ENCODE measurements at places on chromosomes 5 and 9. TPM values are rescaled to one million over a fixed set of nuclear protein-coding genes. Genes with fewer than 3 reads are reported as not detected.

OCLN gene
- total RNA-seq, result 22.6 TPM

GRCh38 chr5:67817652-67818051 is 397.9 kb upstream of the PIK3R1 start:
- DNase-seq, result no peak

PCDHGA8 gene
- 3.3 TPM for total RNA-seq

GFM2 gene
- total RNA-seq, result 36.7 TPM

MEGF9 gene
- total RNA-seq, result 24.2 TPM

DNA sequence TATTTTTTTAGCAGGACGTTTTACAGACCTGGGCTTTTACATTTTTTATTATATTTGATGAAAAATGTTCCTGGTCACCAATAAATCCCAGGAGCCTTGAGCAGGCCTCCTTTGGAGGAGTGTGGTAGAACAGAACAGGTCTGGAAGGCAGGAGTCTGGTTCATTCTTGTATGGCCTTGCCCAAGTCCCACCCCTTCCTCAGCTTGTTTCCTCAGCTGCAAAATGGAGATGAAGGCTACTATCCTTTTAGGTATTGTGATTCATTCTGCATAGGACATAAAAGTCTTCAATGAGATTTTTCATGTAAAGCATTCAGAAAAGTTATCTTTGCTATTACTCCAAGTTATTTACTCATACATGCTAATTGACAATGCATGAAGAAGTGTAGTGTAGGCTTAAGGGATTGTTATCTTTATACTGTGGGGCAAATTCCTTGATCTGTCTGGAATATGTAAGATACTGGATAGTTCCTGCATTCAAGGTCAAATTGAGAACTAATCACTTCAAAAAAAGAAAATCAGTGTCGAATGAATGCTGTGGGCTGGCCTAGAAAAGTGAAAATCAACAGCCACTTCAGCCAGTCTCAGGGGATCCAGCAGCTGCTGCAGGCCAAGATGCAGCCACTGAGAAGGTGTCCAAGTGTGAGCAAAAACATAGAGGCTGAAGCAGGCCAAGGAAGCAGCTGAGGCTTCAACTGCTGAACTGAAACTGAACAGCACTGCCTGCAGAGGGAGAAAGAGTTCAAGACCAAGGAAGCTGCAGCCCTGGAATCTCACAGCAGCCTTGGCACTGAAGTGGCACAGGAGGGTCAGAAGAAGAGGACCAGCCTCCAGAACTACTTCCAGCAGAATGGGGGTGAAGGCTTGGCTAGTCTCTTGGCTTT is 15.5 kb upstream of the SLC36A3 start:
- no peak for DNase-seq

GRCh38 chr9:4424891-4425290 is 65.4 kb upstream of the SLC1A1 start:
- no peak for DNase-seq

- DNase-seq, result no peak
Measured at GRCh38 chr9:130196643-130197042, 24.4 kb downstream of the NCS1 start.

- no peak for DNase-seq
Measured at GRCh38 chr9:97908705-97909104, 13.6 kb downstream of the TRMO start.

DNA sequence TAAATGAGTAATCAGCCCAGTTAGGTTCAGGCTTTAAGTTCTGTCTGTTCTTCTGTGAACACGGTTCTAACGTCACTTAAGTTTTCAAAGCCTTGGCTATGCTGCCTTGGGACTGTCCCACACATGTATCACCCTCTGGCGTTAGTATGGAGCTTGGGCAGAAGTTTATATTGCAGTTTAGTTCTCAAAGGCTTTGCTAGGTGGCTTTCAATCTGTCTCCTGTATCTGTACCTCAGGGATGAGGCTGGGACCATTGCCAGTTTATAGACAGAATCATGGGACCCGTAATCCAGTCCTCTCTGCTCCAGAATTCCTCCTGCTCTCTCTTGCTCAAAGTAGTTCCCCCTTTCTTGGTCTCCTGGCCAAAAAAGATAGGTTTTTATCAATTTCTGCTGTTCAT is 12.1 kb downstream of the C9orf40 start:
- DNase-seq, result no peak

TMEM252 gene
- not detected for total RNA-seq

DNA sequence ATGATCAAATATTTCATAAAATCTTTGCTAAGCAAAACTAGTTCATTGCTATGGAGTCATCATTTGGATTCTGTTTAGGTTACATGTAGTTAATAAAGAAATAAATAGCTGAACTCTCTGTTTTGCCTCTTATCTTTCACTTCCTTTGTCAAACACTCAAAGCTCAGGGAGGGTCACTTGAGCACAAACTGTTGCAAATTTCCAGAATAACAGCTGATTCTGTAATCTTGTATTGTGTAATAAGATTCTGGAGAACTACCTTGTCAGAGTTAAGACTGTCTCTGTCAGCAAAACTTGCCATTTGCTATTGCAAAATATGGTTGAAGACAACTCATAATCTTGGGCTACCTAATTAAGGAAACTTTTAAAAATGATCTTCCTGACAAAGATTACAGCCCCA is 182.0 kb upstream of the MOCS2 start:
- no peak for DNase-seq

DNA sequence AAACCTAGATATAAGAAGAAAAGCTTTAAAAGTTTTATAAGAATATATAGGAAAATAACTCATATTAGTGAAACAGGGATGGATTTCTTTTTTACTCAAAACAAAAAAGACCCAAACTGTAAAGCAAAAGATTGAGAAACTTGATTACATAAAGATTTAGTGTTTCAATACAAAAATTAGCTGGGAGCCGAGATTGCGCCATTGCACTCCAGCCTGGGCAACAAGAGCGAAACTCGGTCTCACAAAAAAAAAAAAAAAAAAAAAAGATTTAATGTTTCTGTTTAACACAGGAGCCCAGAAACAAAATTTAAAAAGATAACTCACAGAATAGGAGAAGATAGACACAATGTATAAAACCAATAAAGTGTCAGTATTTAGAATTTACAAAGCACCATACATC is 45.2 kb downstream of the CDC14B start:
- no peak for DNase-seq

CDH10 gene
- total RNA-seq, result 0.79 TPM

ADAMTS12 gene
- 26.8 TPM for total RNA-seq

GRCh38 chr5:173643964-173644363 is 27.5 kb upstream of the BOD1 start:
- no peak for DNase-seq

TGFBR1 gene
- total RNA-seq, result 44.2 TPM

DNA sequence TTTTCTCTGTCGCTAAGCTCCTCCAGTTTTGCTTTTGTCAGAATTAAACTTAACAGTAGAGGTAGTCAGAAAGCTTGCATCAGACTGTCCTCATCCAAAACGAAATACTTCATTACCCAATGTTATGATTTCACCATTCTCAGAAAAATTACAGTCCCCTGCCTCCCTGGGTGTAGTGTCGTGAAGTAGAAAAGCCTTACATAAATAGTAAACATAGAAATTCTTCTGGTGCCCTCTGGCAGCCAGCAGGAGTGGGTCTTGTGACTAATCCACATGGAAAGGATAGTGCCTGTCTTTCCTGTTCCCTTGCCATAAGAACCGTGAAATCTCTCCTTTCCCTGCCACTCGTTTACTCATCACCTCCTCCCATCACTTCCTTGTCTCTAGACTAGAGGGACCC is 230.6 kb downstream of the GNA14 start:
- DNase-seq, result no peak

CCNI2 gene
- 0.30 TPM for total RNA-seq

GRCh38 chr5:57779383-57780223 is 297.0 kb upstream of the ACTBL2 start:
- DNase-seq, result peak; percentile 38

PDE6A gene
- total RNA-seq, result not detected

GRCh38 chr5:5650242-5650641 is 227.8 kb downstream of the ICE1 start:
- no peak for DNase-seq

- peak; percentile 36 for DNase-seq
Measured at GRCh38 chr9:99807276-99807852, 14.3 kb upstream of the NR4A3 start.

GRCh38 chr9:121699571-121700164 is 48.2 kb downstream of the DAB2IP start:
- DNase-seq, result no peak

FCN1 gene
- total RNA-seq, result 18.5 TPM

IFNE gene
- not detected for total RNA-seq

GRCh38 chr9:100555471-100555870 is 22.4 kb upstream of the CAVIN4 start:
- no peak for DNase-seq
